Sigmoid colon (tissue), 7 donors: ENCODE measurements at places on chromosomes 12 and 14. TPM values are rescaled to one million over a fixed set of nuclear protein-coding genes. Genes with fewer than 3 reads are reported as not detected.

DNA sequence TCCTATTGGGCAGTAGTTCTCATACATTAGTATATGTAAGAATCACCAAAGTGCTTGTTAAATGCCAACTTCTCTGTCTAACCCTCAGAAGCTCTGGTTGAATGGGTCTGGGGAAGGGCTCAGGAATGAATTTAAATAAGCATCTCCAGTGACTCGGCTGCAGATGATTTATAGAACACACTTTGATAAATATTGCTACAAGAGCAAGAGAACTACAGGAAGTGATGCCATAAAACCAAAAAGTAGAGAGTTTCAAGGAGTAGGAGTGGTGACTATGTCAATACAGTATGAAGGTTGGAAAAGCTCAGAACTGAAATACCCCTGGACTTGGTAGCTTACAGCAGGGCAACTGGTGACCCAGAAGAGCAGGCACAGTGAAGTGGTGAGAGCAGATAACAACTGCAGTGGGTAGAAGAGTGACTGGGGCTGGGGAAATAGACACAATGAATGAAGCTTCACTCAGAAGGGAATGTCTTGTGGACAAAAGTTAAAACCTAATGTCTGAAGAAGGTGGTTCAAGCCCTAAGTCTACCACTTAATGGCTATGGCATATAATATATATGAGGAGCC, 8.0 kb upstream of the PLEKHA5 start:
- DNase-seq = no peak

GRCh38 chr12:122687086-122687485, 16.1 kb downstream of the HCAR2 start:
- DNase-seq = no peak

DNA sequence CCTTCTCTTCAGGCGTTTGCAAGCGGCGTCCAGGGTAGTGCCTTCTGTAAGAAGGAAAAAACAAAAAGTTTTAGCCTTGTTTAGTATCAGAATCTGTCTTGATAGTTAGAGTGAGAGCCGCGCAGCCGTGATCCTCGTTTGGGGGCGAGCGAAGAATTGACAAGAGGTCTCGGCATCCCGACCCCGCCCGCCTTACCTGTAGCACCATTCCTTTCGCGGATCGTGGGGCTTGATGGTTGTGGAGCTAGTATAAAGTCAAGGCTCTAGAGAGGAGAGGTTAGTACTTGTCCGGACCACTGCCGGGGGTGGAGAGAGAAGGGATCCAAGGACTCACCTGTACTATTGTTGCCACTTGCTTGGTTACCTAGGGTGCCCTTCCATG, 494 bp downstream of the TMTC3 start:
- peak; percentile 68 for DNase-seq

DNA sequence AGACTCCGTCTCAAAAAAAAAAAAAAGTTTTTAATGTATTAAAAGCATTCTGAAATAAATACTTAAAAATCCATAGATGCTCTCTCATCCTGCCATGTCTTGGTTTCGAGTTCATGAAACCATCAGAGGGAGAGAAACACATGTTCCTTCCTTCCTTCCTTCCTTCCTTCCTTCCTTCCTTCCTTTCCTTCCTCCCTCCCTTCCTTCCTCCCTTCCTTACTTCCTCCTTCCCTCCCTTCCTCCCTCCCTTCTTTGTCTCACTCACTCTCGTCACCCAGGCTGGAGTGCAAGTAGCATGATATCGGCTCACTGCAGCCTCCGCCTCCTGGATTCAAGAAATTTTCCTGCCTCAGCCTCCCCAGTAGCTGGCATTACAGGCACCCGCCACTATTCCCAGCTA, 60.4 kb upstream of the DUSP6 start:
- DNase-seq = no peak

DNA sequence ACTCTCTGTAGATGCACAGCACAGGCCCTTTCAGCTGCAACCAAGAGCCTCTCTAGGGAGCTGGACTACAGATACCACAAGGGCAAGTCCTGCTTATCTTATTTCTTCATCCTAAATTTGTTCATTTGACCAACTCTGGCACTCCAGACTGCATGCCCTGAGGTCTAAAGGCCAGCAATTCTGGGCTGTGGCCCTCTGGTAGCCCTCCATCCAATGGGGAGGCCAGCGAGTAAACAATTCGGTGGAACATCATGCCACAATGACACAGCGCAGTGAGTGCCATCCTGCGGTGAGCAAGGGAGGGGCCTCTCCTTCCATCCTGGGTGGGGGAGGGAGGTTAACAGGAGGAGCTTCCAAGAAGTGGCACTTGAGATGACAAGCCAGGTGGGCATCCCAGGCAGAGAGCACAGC, 652 bp upstream of the SELPLG start:
- no peak for DNase-seq

GRCh38 chr14:93939304-93940229, 12.4 kb downstream of the FAM181A start:
- peak; percentile 91 for DNase-seq

- DNase-seq = no peak
Observed at GRCh38 chr12:52035190-52035589, 16.1 kb upstream of the NR4A1 start.

GRCh38 chr12:131153956-131154355, 200.2 kb downstream of the ADGRD1 start:
- no peak for DNase-seq

DNA sequence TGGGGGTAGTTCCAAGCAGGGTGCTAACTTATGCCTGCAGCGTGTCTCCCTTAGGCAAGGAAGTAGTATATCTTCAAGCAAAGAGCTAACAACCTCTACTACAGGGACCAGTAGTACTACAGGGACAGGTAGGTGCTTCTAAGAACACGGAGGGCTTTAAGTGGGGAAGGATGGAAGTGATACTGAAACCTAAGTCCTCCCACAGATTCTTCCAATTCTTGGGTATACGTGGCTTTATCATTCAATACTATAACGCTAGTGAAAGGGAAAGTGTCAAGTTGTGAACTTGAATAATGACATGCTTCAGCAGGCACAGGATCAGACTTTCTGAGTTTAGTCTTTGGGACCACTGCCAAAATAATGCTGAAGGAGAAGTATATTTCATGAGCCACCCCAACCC, 241.7 kb downstream of the CEP128 start:
- DNase-seq = no peak

- no peak for DNase-seq
Observed at GRCh38 chr12:47408171-47408871, 297.5 kb downstream of the RPAP3 start.

GRCh38 chr12:13000925-13001774, 1.1 kb upstream of the HEBP1 start:
- peak; percentile 74 for DNase-seq

- DNase-seq = no peak
Observed at GRCh38 chr14:73176685-73177084, 40.4 kb downstream of the PSEN1 start.

- no peak for DNase-seq
Observed at GRCh38 chr12:80325167-80325959, 118.7 kb upstream of the PTPRQ start.

- DNase-seq = no peak
Observed at GRCh38 chr14:89644641-89645040, 227.6 kb upstream of the FOXN3 start.

- DNase-seq = no peak
Observed at GRCh38 chr14:104137297-104138097, 890 bp upstream of the KIF26A start.

GRCh38 chr14:44168566-44168965, 338.5 kb downstream of the FSCB start:
- DNase-seq = no peak

DNA sequence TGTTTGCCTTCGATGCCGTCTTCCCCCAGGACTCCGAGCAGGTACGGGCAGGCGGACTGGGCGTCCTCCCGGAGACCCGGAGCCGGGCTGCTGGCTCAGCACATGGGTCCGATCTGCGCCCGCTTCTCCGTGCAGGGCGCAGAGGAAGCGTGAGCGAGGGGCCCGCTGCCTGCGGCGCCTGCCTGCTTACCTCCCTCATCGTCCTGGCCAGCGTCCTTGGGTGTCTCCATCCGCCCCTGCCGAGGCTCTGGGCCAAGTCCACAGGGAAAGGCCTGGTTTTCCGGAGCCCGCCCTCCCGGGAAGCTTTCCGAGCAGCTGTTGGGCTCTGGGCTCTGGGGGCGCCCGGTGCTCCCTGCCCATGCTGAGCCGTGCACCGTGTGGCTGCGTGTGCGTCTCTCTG, 33.5 kb downstream of the KIF26A start:
- DNase-seq = no peak

DNA sequence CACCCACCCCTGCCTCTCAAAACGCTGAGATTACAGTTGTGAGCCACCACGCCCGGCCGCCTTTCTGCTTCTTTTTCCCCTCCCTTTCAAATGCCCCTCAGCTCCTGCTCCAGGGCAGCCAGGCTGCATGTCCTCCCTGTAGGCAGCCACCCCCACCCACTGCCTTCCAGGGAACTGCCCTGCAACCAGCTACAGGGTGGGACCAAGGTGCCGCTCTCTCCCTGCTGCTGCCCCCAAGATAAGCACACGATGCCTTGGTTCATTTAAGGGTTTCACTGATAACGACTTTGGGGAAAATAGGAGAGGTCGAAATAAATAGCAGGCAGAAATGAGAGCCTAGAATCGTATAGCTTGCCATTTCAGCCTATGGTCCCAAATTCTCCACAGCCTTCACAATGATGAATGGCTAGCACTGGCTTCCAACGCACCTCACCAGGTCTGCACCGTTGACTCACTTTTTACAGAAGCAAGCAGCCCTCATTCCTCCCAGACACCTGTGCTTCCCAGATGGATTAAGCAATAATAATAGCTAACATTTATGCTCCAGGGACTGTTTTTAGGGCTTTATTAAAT, 40.7 kb downstream of the ATG14 start:
- DNase-seq = no peak

DNA sequence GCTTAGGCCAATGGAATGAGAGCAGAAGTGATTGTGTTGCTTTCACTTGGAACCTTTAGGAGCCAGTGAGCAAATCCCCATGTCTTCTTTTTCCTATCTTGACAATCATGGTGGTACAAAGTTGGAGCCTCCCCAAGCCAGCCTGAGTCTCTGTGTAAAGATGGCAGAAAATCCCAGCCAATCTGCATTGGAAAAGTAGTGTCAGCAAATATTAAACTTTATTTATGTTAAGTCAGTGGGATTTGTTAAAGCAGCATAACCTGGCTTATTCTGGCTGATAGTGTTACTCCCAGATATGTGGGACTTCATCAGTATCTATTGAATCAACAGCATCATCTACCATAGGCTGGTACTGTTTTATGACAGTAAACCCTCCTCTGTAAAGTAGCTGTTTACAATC, 2.2 kb upstream of the NUAK1 start:
- no peak for DNase-seq

- DNase-seq = no peak
Observed at GRCh38 chr14:88199882-88200281, 123.2 kb downstream of the KCNK10 start.

DNA sequence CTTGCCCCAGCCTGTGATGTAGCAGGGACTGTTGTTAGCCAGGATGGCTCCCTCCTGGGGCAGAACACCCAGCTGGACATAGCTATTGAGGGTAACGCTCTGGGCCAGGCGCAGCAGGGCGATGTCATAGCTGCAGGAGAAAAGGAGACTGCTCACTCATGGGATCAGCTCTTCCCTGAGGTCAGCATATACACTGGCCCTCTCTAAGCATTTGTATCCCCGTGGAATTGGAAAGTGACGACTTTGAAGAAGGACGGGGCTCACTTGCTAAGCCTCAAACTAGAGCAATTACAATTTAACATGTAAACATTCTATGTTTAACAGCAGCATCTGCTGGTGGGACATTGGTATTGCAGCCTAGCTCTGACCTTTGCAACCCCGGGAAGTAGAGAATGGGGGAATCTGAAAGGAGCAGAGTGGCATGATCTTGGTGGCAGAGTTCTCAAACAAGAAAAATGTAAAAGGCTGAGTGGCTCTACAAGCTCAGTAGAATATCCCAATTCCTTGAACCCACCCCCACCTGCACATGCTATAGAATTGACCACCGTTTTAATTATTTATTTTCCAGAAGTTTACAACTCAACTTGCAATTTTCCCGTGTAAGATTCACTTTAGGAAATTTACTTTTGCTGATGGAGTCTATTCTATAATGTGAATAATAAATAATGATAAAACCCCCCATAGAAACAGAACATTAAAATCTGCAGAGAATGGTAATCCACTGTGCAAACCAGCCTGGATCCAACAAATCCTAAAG, 5.0 kb downstream of the CELA1 start:
- peak; percentile 81 for DNase-seq

GRCh38 chr12:1583421-1584078, 10.8 kb downstream of the FBXL14 start:
- peak; percentile 86 for DNase-seq

- DNase-seq = no peak
Observed at GRCh38 chr14:106883218-106883692, 1356.9 kb downstream of the TMEM121 start.

- no peak for DNase-seq
Observed at GRCh38 chr12:6917491-6918231, 3.3 kb downstream of the ENO2 start.

GRCh38 chr14:31200702-31200990, 6.9 kb downstream of the HECTD1 start:
- no peak for DNase-seq

DNA sequence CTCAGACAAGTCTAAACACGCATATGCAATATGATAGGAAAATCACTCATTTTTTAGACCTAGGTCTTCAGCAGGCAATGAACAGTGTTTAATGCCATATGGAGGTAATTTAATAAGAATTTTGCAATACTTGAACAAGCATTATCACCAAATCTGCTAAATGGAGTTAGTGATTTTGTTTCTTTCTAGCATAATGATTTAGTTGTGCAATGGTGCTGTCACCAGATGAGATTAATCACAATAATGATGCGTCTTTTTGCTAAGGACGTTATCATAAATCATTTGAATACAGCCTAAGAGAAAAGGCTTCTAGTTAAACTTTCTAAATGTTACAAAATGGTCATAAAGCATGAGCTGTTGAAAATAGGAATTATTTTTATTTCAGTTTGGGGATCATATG, 170.0 kb upstream of the SLC16A7 start:
- no peak for DNase-seq

DNA sequence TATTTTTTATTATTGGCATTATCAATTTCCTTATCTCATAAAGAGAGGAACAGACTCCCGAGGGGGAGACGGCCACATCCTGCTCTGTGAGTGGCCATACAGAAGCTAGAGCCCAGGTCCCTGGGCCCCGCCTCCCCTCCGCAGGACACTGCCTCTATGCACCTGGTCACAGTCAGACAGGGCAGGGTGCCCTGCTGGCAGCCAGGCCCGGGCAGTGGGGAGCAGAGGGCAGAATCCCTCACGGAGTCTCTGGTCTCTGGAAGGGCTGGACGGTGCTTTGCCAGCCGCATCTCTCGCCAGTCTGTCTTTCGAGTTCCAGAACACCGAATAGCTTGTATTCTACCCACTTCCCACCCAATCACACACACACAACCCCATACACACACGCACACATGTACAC, 16.4 kb upstream of the CACNA2D4 start:
- DNase-seq = peak; percentile 56

Gene SLC4A8
- 1.9 TPM for total RNA-seq

Gene EGLN3
- total RNA-seq = 18.5 TPM

Gene DPF3
- total RNA-seq = 2.9 TPM

Gene COX8C
- not detected for total RNA-seq

Gene LYZ
- 29.5 TPM for total RNA-seq

Gene ACVRL1
- 64.0 TPM for total RNA-seq

Gene DYNC1H1
- total RNA-seq = 320 TPM

Gene DIABLO
- total RNA-seq = 55.5 TPM

Gene RND1
- not detected for total RNA-seq

Gene CLEC2B
- total RNA-seq = 16.9 TPM
